Aorta (tissue), 5 donors: ENCODE measurements at places on chromosomes 5 and 9.
A peak's percentile ranks its signal among the peaks of the same experiment; 100 is the strongest.

DNA sequence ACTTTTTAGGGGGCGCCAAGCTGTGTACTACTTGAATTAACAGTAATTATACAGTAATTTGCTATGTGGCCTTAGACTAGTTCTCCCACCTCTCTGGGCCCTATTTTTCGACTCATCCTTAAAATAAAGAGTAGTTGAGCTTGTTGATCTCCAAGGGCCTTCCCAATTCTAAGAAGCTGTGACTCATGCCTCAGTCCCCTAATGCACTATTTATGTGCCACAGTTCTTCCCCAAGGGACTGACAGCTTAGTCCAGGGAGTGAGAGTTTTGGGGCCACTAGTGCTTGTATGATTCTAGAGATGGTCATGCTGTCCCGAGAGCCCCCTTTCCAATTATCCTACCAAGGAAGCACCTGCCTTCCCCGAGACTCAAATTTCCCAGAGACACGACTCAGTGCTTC lies 149.7 kb downstream of the PAPPA start:
- no peak for DNase-seq

- DNase-seq: no peak
Measured at GRCh38 chr5:158910782-158911692, 188.7 kb downstream of the EBF1 start.

- no peak for DNase-seq
Measured at GRCh38 chr9:19022206-19022605, 10.8 kb downstream of the SAXO1 start.

DNA sequence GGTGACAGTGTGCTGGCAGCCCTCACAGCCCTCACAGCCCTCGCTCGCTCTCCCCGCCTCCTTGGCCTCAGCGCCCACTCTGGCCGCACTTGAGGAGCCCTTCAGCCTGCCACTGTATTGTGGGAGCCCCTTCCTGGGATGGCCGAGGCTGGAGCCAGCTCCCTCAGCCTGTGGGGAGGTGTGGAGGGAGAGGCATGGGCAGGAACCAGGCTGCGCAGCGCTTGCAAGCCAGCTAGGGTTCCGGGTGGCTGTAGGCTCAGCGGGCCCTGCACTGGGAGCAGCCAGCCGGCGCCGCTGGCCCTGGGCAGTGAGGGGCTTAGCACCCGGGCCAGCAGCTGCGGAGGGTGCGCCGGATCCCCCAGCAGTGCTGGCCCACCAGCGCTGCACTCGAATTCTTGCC lies 177.0 kb downstream of the MSX2 start:
- no peak for DNase-seq

DNA sequence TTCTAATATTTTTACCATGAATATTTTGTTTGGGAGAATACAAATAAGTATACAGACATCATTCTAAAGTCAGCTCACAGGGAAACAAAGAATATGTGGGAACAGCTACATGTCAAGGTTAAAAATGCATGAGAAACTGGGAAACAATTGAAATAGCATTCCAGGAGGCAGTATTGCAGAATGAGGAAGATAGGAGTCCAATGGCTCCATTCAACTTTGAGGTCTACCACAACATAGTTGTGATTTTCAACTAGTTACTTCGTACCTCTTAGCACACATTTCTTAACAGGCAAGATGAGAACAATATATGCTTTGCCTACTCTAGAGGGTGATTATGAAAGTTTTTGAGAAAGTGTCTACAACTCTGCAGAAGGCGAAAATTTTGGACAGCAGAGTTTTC lies 35.2 kb upstream of the CAST start:
- DNase-seq: no peak

DNA sequence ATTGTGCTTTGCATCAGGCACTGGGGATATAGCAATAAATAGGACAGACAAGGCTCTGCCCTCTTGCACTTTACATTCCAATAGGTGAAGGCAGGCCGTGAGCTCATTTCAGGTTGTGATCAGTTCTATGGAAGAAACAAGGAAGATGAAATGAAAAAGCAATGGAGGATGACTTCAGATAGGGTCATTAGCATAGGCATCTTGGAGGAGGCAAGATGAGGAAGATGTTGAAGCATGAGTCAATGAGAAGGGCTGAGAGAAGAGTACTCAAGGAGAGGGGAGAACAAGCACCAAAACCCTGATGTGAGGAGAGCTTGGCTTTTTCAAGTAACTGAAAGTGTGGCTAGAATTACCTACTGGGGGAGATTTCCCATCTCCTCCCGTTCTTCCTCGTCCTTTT lies 5.0 kb upstream of the SPARC start:
- no peak for DNase-seq

GRCh38 chr5:95142145-95142544 lies 142.7 kb downstream of the MCTP1 start:
- DNase-seq: no peak

DNA sequence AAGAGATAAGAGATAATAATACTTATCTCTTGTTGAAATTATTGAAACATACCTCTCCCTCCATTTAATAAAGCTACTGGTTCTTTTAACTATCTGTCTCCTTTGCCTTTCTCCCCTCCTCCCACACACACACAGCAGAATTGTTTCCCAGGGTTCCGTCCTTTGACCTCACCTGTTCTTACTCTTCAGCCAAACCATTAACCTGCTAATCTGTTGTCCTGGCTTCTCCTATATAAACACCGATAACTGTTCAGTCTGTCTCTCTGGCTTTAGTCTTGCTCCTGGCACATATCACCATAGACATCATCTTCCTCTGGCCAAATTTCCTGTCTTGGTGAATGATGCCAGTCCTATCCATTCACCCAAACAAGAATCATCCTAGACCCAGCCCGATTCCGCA lies 7.7 kb downstream of the RHOBTB3 start:
- DNase-seq: no peak

- no peak for DNase-seq
Measured at GRCh38 chr9:132078699-132079356, 839 bp downstream of the MED27 start.

DNA sequence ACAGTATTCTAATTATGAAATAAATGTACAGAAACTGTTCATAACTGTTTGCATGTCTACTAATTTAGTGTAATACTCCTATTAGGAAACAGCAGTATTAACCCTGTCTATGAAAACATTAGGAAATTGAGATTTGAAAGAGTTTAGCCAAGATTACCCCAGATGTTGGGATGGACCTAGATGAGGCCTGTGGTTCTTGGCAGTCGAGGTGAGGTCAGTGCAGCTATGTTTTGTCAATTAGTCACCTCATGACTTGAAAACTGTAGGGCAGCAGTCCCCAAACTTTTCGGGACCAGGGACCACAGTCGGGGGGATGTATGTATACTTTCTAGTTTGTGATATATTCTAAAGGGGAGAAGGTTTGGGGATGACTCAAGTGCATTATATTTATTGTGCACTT lies 4.7 kb downstream of the LNPEP start:
- no peak for DNase-seq

DNA sequence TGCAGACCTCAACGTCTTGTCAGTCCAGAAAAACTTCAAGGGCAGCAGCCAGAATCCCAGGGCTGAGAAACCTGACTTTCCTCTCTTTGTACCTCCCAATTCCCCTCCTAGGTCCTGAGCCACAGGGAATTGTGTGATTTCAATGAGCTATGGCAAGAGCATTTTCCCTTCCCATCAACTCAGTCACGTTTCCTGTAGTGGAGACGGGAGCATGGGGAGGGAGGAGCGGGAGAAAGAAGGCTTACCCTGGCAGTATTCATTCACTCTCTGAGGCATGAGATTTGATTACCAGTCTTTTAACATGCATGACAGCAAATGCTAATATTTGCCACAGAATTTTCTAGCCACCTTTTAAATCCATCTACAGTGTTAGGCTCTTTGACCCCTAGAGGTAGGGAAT lies 109.4 kb upstream of the TBCA start:
- DNase-seq: no peak

- no peak for DNase-seq
Measured at GRCh38 chr9:88694625-88695024, 159.6 kb downstream of the NXNL2 start.

DNA sequence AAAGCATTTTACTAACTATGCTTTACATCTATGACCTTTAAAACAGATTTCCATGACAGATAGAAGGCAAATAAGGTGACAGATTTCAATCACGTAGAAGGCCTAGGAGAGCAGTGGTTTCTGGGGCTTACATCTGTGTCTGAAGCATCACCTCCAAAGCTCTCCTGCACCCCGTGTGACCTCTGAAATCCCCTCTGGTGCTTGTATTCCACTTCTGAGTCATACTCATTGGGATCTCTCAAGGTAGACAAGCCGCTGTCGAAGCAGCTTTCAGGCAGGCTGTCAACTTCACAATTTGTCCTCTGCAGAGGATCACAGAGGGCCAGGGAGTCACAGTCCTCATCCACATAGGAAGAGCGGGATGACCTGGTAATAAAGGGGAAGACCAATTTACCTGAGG lies 62.2 kb downstream of the RASEF start:
- no peak for DNase-seq

DNA sequence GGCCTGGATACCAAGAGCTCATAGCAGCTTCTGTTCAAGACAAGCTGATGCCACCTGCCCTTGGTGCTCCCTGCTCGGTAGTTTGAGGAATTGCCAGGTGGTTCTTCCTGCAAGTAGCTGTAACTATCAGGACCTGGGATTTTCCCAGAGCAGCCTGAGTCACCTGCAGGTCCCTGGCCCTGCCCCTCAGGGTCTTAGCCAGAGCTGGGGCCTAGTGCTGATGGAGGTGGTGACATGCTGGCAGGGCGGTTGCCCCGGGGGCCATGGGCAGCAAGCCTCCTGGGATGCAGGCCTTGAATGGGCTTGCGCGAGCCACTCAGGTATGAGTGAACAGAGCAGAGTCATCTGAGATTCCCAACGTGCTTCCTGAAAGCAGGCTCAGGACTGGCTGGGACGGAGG lies 262.3 kb downstream of the HSPA4 start:
- DNase-seq: no peak

DNA sequence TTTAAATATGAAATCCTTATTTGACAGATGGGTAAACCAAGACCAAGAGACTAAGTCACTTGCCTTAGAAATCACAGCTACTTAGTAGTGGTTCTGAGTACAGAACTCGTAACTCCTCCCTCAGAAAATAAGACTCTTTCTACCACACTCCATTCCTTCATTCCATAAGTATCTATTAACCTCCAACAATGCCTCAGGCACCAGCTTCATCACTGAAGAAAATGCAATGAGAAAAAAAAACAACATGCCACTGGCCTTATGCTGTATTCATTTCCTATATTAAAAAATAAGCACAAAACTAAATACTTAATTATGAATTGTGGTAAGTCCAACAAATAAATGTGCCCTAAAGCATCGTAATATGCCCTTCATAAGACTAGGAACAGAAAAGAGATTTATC lies 13.5 kb upstream of the FREM1 start:
- DNase-seq: no peak

- DNase-seq: no peak
Measured at GRCh38 chr5:167684251-167684650, 607.2 kb upstream of the WWC1 start.

- peak; percentile 38 for DNase-seq
Measured at GRCh38 chr5:139383275-139383992, at the start of gene SLC23A1. SLC23A1 (minus strand) TSS chr5:139383297; CDS start chr5:139383253, 44 bp downstream.

DNA sequence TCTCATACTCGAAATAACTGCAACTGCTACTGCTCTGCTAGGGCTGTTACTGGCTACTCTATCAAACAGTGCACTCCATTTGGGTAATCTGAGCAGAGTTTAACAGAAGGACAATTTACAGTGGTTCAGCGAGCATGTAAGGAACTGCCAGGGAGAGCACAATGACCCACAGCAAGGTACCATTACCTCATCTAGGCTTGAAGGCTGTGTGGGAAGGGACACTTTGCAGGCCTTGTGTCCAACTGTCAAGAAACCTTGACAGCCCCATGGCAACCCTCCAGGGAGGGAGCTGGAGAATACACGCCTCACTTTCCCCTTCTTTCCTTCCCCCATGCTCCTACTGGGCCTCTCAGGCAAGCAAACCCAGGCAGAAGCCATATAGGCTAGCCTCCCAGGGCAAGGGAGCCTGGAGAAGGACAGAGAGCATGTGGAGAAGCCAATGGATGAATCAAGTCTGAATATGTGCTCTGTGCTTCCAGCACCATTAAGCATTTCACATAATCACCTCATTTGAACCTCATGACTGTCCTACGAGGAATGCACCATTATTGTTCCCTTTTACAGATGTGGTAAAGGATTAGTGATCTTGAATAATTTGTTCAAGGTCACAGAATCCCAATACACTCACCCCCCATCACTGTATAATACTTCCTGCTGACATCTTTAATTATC lies 49.9 kb upstream of the JAK2 start:
- DNase-seq: no peak

GRCh38 chr5:1799110-1799601 lies 481 bp downstream of the MRPL36 start:
- no peak for DNase-seq

GRCh38 chr5:107149243-107150005 lies 521.3 kb downstream of the EFNA5 start:
- DNase-seq: no peak

DNA sequence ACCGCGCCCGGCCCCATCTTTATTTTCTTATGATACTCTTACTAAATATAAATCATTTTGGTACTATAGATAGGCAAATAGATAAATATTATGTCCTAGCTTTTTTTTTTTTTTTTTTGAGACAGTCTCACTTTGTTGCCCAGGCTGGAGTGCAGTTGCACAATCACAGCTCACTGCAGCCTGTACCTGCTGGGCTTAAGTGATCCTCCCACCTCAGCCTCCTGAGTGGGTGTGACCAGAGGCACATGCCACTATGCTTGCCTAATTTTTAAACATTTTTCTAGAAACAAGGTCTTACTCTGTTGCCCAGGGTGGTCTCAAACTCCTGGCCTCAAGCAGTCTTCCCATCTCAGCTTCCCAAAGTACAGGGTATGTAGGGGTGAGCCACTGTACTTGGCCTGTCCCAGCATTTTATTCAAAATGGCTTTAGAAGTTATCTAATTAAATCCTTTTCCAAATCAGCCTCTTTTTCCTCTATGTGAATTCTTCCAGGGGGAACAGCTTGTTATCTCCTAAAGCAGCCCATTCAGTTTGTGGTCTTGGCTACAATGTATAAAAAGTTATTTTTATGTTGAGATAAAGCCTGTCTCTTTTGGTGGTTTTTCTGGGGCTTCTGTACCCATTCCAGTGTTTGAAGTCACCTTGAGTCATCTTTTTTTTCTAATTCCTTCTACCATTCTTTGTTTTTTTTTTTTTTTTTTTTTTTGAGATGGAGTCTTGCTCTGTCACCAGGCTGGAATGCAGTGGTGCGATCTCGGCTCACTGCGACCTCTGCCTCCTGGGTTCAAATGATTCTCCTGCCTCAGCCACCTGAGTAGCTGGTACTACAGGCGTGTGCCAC lies 12.1 kb downstream of the MELK start:
- DNase-seq: no peak
